M059J (cell line): ENCODE measurements at places on chromosomes 5 and 9.

GRCh38 chr5:158886086-158886485 is 213.6 kb downstream of the EBF1 start:
- no peak for DNase-seq

GRCh38 chr5:104295991-104296390 is 733.4 kb upstream of the NUDT12 start:
- no peak for DNase-seq

- peak; percentile 75 for DNase-seq
Measured at GRCh38 chr5:96816411-96816939, 8.7 kb upstream of the ERAP1 start.

GRCh38 chr5:30600892-30601291 is 592.6 kb upstream of the CDH6 start:
- DNase-seq = no peak

DNA sequence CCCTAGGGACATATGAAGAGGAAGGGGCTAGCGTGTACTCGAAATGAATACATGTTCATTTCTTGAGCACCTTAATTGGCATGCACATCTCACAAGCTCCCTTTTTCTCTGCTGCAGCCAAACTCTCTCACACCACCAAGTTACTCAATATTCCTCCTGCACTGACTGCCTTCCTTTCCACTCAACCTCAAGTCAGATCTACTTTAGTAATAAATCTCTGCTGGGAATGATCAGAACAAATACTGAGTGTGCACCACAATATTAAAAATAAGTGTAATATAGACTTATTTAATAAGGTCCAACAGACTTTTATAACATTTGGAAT is 995.8 kb upstream of the WWC1 start:
- peak; percentile 41 for DNase-seq

DNA sequence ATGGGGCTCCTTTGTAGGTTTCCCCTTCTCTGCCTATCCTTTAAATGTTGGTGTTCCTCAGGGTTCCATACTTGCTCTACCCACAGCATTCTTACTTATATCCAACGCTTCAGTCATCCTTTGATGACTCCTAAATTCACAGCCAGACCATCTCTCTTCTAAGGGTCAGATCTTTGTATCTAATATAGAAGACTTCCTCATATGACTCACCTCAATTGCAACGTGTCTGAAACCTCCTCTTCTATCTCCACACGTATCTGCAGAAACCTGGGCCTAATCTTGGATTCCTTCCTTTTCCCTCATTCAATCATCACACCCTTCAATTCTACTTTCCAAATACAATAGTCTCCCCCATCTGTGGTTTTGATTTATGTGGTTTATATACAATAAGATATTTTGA is 68.3 kb downstream of the HMGCR start:
- DNase-seq = no peak

GRCh38 chr9:129208207-129209032 is 30.4 kb upstream of the IER5L start:
- no peak for DNase-seq
